ENCODE measurements at places on chromosomes 2 and 18.
A peak's percentile ranks its signal among the peaks of the same experiment; 100 is the strongest.

GRCh38 chr2:220695397-220696279 lies 876.5 kb downstream of the EPHA4 start:
- DNase-seq: no peak

GRCh38 chr2:234690569-234691213 lies 193.8 kb upstream of the ARL4C start:
- no peak for DNase-seq

- no peak for DNase-seq
Measured at GRCh38 chr18:58382446-58382845, 246.4 kb downstream of the ALPK2 start.

- DNase-seq: no peak
Measured at GRCh38 chr2:71711133-71711855, 257.9 kb downstream of the DYSF start.

GRCh38 chr2:221833966-221834365 lies 261.9 kb upstream of the EPHA4 start:
- no peak for DNase-seq

GRCh38 chr2:16763056-16763455 lies 97.4 kb upstream of the CYRIA start:
- no peak for DNase-seq

DNA sequence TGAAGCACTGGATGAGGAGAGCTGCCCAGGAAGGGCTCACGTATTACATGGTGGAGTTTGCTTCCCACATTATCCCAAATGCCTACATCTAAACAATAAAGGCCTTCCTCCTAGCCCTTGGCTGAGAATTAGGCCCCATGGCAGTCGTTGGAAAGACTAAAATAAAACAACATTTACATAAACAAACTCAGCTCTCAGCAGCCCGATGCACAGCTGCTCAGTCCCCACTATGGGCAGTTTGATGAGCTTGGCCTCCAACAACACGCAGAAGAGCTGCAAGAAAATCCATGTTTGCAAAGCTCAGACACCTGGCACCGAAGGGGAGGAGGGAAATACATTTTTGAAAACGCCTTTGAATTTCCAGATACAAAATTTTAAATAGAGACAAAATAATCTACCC lies 352.4 kb downstream of the EIPR1 start:
- no peak for DNase-seq

GRCh38 chr2:145402706-145403277 lies 882.9 kb upstream of the ZEB2 start:
- no peak for DNase-seq

DNA sequence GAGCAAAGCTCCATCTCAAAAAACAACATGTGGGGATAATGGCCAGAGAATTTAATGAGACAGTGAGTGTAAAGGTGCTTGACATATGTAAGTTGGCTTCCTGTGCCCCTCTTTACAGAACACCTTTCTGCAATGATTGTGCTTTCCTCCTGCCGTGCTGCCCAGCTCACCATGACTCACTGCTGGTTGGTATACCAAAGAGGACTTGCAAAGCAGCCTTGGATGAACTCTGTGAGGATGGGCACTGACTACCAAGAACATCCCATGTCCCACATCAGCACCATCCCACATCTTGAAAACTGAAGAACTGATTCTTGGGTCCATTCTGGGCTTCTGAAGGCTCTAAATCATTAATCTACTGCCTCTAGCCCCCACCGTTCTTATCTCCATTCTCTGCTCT lies 52.2 kb downstream of the NGEF start:
- DNase-seq: no peak

GRCh38 chr2:157257312-157258252 lies at the start of gene GALNT5:
Gene GALNT5, plus strand, starts transcription at chr2:157257705. Its CDS starts 378 bp downstream, at chr2:157258083.
- no peak for DNase-seq

- no peak for DNase-seq
Measured at GRCh38 chr18:8705238-8705960, at the start of gene MTCL1. Gene MTCL1, plus strand, starts transcription at chr18:8705556. Its CDS starts 105 bp downstream, at chr18:8705661.

- DNase-seq: no peak
Measured at GRCh38 chr2:63101954-63102353, 51.3 kb downstream of the OTX1 start.

DNA sequence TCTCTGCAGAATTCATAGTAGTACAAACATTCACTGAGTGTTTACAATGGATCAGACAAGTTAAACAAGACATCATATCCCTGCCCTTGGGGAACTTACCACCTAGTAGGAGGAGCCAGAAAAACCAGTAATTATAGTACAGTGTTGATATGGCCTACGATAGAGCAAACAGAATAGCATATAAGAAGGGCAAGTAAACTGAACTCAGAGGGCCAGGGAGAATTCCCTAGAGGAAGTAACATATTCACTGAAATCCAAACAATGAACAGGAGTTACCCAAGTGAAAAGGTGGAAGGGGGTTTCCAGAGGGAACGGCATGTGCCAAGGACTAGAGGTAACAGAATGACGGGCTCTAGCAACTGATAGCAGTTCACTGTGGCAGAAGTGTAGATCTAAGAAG lies 34.1 kb downstream of the NHEJ1 start:
- no peak for DNase-seq

GRCh38 chr18:9577361-9577760 lies 37.0 kb downstream of the PPP4R1 start:
- DNase-seq: no peak

DNA sequence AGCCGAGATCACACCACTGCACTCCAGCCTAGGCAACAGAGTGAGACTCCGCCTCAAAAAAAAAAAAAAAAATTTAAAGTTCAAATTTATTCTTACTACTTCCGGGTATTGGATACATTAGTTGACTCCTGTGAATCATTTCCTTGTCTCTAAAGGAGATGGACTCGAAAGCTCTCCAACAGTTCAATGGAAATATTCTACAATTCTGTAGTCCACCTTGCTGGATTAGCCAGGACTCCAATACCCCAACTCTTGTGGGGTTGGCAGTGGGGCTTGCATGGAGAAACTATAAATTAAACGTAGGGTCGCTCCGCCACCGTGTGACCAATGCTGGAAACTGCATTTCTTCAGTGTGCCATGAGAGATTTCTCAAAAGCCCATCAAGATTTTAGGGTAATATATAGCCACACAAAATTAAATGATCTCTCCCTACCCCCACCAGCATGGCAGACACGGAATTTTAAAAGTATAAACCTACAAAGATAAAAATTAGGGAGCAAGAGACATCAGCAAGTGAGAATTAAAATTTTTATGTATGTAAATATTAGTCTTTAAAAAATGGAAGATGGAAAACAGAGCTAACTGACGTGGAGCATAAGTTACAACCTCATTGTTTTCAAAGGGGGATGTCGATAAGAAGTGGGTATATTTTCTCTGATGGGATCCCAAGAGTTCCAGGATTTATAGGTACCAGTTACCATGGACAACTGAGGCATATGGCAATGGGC lies 27.8 kb upstream of the GAREM2 start:
- DNase-seq: peak; percentile 14

GRCh38 chr18:76460482-76460881 lies 34.6 kb downstream of the ZNF516 start:
- DNase-seq: no peak

DNA sequence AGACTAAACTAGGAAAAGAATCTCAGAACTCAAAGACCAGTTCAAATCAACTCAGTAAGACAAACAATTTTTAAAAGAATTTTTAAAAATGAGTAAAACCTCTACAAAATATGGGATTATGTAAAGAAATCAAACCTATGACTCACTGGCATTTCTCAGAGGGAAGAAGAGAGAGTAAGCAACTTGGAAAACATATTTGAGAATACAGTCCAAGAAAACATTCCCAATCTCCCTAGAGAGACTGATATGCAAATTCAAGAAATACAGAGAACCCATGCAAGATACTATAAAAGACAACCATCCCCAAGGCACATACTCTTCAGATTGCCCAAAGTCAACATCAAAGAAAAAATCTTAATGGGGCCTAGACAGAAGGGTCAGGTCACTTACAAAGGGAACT lies 162.7 kb downstream of the WDPCP start:
- DNase-seq: peak; percentile 14

DNA sequence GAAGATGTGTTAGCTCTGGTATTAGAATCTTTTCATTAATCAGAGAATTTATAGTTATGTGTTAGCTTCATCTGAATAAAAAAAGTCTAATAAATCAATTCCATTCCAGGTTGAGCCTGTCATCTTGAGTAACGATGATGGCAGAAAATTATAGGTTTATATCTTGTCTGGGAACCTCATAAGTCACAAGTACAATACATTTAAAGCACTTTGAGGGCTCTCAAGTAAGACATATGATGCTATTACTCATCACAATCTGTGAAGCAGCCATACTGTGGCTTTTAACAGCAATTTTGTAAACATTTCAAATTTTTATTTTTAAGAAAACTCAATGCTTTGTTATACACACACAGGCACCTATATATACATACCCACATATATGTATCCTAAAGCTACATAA lies 484.1 kb upstream of the VRK2 start:
- DNase-seq: no peak

DNA sequence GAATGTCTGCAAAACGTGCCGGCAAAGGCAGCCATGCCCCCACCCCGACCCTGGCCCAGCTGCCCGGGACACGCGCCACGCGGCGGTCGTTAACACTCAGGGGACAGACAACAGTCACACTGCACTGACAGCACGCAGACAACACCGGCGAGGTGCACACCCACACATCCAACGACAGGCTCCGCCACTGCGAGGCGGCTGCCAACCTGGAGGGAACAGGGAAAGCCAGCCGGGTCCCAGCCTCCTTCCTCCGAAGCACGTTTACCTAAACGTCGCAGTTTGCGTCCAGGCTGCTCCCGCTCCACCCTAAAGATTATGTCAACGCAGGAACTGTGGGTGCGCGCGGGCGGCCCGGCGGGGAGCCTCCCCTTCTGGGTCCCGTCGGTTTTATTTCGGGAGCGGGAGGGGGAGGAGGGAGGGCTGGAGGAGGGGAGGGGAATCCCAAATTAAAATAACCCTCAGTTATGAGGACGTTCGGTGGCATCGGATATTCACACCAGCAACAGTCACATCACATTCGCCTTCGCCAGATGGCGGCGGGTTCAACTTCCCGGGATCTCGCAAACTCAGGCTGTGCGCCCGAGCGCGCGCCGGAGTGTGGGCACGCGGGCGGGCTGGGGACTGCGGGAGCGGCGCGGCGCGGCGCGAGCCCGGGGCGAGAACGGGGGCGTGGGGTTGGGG lies 644 bp downstream of the PTGR3 start:
- DNase-seq: no peak

Measured in AG04449 (cell line).